ENCODE measurements at places on chromosomes 11 and 22.

GRCh38 chr11:76096552-76096951, 109.8 kb downstream of the WNT11 start:
- no peak for DNase-seq

GRCh38 chr11:87454241-87454640, 416.5 kb downstream of the TMEM135 start:
- no peak for DNase-seq

DNA sequence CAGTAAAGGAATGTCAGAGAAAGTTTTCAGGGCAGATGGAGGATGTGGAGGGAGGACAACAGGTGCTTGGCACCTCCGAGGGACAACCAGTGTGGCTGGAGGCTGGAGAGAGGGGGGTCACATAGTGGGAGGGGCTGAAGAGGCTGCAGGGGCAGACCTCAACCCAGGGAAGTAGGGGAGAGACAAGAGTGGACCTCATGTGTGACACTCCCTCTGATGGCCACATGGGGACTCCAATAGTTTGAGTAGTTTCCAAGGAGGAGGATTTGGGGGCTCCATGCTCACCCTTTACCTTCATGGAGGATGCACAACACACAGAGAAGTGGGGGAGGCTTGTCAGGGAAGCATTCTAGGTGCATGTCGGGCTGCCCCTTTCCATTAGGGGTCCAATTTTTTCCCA, 35.1 kb upstream of the ASPHD2 start:
- no peak for DNase-seq

- no peak for DNase-seq
Measured at GRCh38 chr22:17638182-17638431, 450 bp upstream of the BCL2L13 start.

DNA sequence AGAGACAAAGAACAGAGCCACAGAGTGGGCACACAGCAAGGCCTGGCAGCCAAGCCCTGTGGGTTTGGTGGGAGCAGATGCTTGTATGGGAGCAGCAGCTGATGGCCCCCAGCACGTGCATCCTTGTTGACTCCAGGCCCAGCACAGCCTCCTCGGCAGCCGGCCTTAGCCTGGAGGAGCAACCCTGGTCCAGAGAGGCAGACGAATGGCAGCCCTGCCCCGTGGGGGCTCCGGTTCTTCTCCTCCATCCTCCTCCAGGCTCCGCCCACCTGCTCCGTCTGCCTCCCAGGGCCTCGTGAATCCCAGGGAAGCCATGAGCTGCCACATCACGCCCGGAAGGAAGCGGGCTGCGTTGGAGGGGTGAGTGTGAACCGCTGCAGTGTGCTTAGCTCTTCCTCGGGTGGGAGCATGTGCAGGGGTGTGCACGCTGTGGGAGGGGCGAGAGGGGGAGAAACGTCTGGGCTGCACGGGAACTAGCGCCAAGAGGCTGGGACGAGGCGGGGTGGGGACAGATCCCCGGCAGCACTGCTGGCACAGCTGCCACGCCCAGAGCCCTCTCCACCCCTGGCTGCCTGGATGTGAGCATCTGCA, 36.3 kb upstream of the JAM3 start:
- DNase-seq = no peak

- DNase-seq = no peak
Measured at GRCh38 chr22:33771136-33771535, 149.1 kb downstream of the LARGE1 start.

DNA sequence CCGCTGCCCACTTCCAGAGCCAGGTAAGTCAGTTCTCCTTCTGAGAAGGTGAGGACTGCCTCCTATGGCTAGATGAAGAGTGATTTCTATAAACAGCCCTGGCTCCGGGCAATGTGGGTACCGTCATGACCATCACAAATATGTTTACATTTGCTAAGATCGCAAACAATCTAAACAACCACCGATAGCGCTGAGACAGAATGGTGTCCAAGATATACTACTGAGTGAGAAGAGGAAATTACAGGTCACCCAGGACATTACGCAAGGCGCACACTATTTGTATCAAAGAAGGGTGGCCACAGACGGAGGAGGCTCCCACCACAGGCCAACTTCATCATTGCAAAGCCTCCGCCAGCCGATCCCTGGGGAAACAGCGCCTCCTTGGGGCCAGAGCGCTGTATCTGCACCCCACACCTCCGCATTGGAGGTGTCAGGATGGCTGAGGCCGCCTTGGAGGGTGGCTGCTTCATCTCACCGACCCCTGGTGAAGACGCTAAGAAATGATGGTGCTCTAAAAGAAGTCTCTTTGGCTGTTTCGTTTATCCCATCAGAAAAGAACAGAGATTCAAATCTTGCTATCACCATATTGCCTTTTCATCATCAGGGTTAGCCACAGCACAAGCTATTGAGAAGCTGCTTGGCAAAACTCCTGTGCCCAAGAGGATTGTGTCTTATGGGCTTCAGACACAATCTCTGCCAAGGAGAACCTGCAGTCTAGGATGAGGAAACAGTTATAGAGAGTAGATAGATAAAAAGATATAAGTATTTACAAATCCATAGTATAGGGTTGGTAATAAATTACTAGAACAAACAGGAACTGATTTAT, 12.3 kb upstream of the ASRGL1 start:
- DNase-seq = no peak

DNA sequence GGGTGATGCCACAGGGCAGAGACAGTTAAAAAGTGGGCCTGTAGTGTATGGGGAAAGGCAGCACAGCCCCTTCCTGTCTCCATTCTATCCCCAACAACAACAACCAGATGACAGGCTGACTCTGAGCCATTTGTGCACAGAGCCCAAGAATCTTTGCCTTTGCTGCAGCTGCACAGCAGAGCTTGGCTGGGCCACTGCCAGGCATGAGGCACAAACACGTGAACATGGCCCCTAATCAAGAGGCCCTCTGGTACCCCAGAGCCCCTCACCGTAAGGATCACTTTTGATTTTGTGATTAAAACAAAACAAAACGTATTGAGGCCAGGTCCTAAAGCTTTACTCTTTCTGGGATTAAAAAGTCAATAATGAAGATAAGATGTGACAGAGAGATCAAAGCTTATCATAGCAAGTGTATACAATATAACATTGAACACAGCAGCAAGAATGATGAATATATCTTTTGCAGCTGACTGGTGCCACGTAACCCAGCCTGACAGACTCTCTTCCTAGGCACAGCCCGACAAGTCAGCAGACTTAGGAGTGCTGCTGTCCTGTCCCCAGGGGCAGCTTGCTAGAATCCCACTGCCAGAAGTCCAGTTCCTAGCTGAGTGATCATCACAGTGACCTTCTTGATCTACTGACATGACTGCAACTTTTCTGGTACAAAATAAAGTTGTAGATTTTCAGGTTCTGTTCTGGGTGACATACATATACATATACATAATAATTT, 117.8 kb downstream of the SERGEF start:
- no peak for DNase-seq

- DNase-seq = no peak
Measured at GRCh38 chr11:86638673-86639072, 33.7 kb downstream of the ME3 start.

DNA sequence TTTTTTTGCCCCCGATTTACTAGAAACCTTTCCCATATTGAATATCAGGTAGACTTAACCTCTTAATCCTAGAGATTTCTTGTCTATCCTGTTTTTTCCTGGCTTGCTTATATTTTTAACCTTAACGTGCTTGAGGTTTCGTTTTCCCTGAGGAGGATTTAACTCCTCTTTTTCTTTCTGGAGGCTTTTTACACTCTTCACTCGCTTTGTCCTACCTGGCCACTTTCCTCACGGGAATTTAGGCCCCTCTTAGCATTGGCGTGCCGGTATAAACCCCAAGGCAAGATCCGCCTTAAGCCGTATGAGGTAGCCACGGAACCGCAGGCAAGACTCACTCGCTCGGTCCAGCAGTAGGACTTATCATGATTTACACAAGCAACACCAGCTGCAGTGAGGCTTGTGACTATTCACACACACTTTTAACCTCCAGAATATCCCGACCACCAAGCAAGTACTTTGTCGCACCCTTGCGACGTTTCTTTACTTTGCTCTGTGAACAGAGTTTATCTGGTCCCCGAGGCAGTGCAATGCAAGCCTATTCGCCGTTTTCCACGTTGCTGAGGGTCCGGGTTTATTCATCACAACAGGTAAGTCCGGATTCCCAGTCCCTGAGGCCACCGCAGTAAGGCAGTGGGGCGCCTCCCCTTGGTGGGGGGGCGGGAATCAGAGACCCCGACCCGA, 20.6 kb upstream of the ALDH3B2 start:
- no peak for DNase-seq

GRCh38 chr11:36452236-36452940, 57.7 kb downstream of the TRAF6 start:
- no peak for DNase-seq

DNA sequence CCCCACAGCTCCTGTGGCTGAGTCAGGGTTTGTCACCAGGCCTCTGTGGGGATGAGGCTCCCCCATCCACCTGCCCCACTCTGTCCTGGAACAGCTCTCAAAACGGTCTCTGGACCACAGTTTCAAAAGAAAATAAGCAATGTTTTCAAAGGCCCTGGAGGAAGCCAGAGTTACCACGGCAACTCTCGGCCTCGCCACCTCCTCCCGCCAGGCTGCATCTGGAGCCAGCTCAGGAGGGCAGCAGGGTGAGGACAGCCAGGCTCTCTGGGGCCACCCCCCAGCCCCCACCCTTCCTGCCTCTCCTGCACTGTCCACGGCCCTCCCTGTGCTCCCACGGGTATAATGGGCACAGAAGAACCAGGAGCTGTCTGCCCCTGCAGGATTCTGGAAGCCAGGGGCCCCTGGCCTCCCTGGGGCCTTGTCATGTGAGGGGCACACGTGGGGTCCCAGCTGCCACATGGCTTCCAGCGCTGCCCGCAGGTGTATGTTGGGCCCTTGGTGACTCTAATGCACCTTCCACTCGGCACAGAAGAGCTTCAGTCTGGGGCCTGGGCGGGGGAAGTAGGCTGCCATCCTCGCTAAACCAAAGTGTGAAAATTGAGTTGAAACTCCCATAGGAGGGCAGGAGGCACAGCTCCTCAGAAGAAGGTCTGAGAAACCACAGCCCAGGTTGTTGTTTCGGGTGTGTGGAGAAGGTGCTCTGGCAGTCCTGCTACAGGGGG, 10.3 kb downstream of the CD81 start:
- DNase-seq = no peak

DNA sequence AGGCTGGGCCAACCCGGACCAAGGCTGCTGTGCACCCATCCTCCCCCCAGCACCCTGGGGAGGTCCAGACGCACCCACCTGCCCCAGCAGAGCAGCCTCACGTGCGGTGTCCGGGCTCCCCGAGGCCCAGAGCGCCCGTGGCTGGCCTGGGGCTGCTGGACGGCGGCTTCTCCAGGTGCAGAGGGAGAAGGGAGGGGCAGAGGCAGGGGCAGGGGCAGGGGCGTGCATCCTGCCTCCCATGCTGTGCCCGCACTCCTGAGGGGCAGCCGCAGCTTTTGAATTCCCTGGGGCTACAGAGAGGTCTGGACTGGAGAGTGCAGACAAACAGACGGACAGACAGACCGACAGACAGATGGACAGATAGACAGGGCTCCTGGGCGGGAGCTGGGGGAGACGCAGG, 83.6 kb upstream of the PRR5 start:
- DNase-seq = no peak

DNA sequence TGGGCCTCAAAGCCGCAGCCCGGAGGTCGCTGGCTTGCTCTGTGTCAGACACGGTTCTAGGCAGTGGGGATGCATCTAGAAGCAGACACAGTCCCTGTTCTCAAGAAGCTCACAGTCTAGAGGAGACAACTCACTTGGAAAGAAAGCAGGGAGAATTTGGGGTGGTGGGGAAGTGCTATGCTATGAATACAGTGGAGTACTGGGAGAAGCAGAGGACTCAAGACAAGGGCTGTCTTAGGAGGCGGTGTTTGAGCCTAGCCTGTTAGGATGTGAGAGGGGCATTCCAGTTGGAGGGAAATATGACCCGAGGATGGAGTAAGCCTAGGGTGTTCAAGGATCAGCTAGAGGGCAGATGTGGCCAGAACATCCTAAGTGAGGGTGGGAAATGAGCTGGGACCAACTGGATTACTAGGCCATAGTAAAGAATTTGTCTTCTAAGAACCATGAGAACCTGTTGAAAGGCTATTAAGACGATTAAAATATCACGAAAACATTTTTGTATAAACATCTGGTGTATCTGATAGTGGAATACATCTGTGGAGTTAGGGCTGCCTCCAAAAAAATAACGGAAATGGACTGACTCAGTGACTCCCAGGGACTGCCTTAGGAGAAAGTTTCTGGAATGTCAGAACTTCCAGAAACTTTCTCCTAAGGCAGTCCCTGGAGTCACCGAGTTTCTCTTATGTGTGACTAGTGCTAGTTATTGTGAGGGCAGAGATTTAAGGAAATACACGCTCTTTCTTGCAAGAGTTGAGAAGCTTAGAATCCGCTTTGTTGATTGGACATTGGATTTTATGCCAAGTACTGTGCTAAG, 1.1 kb upstream of the PITPNB start:
- no peak for DNase-seq

Measured in activated CD8-positive, alpha-beta memory T cell treated with anti-CD3 and anti-CD28 coated beads for 4 hours (primary cell).